Sciatic nerve (tissue), 2 donors: ENCODE measurements at places on chromosomes 7 and 10. TPM values are rescaled to one million over a fixed set of nuclear protein-coding genes. Genes with fewer than 3 reads are reported as not detected.

GRCh38 chr7:47430422-47430821 lies 151.5 kb downstream of the TNS3 start:
- DNase-seq = no peak

DNA sequence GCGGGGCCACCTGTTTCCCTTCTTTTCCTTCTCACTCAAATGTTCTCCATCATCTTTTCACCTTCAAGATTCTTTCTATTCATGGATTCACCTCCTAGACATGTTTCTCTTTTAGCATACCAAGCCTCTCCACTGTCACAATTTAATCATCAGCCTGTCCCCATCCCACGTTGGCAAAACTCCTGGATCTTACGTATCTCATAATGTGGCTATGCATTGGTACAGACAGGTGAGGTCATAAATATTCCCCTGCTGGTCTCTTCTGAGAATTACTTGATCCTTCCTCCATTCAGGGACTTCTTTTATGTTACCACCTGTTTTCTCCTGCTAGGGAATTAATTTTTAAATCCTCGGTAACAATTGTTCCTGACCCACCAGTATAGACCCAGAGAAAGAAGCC lies 262.6 kb upstream of the NEBL start:
- no peak for DNase-seq

DNA sequence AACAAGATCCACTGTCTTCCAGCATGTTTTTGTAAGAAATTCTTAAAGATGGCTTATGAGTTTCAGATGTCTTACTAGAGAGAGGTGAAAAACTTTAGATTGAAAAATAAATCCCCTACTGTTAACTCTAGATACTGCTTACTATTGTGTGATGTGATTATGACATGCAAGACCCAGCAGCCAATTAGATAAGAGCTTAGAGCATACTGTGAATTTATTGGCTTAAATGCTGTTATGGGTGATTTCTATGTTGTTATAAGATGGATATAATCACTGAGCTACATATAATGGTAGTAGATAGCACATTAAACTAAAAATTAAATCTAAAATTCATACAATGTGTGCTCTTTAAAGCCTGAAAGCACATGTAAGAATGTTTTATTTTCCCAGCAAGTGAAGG lies at the start of gene RNF133:
Gene RNF133 (minus strand): TSS at position 101 of the 400 bp plus-strand sequence. CDS start 199 bp downstream, outside the sequence.
- no peak for DNase-seq

GRCh38 chr7:135710417-135711138 lies 17.4 kb downstream of the SLC13A4 start:
- no peak for DNase-seq

GRCh38 chr10:118020365-118020764 lies 26.4 kb downstream of the RAB11FIP2 start:
- no peak for DNase-seq

DNA sequence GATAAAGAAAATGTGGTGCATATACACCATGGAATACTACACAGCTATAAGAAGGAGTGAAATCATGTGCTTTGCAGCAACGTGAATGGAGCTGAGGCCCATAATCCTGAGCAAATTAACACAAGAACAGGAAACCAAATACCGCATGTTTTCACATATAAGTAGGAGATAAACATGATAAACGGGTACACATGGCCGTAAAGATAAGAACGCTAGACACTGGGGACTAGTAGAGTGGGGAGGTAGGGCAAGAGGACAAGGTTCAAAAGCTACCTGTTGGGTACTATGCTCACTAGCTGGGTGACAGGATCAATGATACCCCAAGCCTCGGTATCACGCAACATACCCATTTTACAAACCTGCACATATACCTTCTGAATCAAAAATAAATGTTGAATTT lies 113.7 kb downstream of the CSTF2T start:
- no peak for DNase-seq

GRCh38 chr7:40850017-40850416 lies 715.2 kb downstream of the SUGCT start:
- no peak for DNase-seq

DNA sequence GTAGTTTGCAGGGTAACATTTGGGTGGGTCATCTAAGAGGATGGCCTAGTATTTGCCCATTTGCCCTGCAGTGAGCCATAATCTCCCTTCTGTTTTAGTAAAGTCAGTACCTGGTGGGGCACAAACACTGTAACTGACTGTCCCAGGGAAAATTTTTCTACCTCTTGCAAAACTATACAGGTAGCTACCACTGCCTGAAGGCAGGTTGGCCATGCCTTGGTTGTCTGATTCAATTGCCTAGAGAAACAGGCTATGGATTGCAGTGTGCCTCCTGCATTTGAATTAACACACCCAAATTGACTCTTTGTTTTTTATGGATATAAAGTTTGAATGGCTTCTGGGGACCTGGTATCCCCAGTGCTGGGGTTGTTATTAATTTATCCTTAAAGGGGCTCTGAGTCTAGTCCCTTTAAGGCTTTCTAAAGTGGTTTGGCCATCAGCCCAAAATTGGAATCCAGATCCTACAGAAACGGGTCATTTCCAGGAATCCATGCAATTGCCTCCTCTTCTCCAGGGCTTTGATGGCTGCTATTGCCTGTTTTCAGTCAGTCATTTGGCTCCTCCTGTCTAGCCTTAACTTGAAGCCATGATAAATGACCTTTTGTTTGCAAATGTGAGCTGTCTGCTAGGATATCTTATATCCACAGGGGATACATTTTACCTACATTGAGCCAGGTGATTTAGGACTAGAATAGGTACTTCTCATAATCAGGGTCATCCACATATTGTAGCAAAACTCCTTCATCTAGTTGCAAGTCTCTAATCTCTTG lies 89.1 kb downstream of the STRA8 start:
- no peak for DNase-seq

GRCh38 chr10:33133557-33133956 lies 175.5 kb upstream of the ITGB1 start:
- no peak for DNase-seq

DNA sequence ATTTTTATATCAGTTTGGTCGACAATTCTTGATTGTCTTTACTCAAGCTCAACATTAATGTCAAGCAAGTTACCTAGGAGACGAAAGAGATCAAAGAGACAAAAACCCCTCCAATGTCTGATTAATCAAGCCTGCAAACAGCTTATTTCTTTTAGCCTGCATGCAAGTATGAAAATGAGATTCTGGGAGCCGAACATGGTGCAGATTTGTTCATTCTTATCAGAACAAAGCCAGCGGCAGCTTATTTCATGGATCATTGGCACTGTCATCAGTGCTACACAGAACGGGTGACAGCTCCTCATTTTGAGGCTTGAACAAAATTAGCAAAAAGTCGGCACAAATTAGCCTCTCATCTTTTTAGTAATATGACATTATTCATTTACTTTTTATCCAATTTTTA lies 26.5 kb downstream of the FAM204A start:
- no peak for DNase-seq

GRCh38 chr10:68330852-68331454 lies 911 bp upstream of the HNRNPH3 start:
- DNase-seq = peak; percentile 59

DNA sequence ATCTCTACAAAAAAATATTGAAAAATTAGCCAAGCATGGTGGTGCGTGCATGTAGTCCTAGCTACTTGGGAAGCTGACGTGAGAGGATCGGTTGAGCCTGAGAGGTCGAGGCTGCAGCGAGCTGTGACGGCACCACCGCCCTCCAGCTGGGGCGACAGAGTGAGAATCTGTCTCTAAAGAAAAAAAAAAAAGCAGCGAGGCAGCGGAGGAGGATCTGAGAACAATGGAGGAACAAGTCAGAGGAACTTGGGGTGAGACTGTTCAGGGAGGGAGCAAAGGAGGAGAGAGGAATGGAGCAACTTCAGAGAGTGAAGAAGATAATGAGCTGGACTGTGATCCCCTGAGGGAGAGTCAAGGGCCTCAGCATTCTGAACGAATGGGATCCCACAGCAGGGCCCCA lies 85.4 kb downstream of the MKX start:
- no peak for DNase-seq

- DNase-seq = no peak
Measured at GRCh38 chr7:94452239-94452638, 57.4 kb upstream of the CASD1 start.

- DNase-seq = no peak
Measured at GRCh38 chr7:98240961-98241673, 10.9 kb downstream of the TECPR1 start.

GRCh38 chr10:76577455-76577854 lies 1060.2 kb downstream of the KCNMA1 start:
- no peak for DNase-seq

- no peak for DNase-seq
Measured at GRCh38 chr7:100085515-100085914, 3.3 kb upstream of the COPS6 start.

- no peak for DNase-seq
Measured at GRCh38 chr7:33707427-33707826, 197.9 kb upstream of the BMPER start.

DNA sequence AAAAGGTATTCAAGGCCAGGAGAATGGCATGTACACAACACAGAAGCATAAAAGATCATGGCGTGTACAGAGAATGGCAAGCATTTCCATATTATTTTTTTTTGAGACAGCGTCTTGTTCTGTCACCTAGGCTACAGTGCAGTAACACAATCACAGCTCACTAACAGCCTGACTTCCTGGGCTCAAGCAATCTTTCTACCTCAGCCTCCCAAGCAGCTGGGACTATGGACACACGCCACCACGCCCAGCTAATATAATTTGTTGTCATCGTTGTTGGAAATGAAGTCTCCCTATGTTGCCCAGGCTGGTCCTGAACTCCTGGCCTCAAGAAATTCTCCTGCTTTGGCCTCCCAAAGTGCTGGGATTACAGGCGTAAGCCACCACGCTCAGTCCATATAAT lies 27.3 kb downstream of the ANXA7 start:
- no peak for DNase-seq

- DNase-seq = peak; percentile 88
Measured at GRCh38 chr10:102835007-102835482, 2.2 kb downstream of the CYP17A1 start.

GRCh38 chr7:71521506-71521905 lies 389.6 kb downstream of the GALNT17 start:
- DNase-seq = no peak

DNA sequence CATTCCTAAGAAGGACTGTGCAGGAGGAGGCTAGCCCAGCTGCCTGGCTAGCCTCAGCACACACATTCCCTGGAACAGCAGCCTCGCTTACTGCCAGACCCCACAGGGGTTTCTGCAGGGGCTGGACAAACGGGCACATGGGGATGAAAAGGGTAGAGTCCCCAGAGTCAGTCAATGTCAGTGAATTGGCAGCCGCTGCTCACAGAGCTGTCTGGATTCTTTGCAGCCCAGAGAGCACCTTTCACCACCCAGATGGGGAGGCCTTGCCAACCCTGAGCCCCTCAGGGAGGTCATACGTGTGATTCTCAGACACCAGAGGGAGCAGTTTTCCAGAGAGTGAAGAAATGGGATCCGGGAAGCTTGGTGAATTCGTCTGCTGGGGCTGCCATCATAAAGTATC lies 143.3 kb downstream of the KCNMA1 start:
- DNase-seq = no peak

GRCh38 chr10:78700816-78701520 lies 367.8 kb upstream of the ZMIZ1 start:
- no peak for DNase-seq

DNA sequence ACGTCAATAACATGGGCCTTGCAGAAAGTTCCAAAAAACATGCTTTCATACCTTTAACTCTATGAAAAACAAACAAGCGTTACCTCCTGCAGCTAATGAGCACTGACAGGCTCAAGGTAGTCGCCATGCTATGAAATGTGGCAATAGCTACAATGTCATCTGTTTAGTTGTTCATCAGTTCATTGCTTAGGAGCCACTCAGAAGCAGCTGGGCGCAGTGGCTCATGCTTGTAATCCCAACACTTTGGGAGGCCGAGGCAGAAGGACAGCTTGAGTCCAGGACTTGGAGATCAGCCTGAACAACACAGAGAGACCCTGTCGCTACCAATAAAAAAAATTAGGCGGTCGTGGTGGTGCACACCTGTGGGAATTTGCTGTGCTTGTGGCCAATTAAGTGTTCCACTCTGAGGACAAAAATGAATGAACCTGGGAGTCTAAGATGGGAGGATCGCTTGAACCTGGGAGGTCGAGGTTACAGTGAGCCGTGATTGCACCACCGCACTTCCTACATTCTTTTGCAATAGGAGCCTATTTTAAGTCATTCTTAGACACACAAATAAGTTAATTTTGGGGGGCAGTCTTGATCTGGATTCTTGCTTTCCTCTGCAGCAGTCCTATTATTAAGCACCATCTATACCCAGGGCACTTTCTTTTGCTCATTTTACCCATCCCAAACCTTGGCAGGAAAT lies 276.2 kb upstream of the KLF14 start:
- no peak for DNase-seq

- no peak for DNase-seq
Measured at GRCh38 chr10:52437205-52437646, 123.1 kb downstream of the DKK1 start.

DNA sequence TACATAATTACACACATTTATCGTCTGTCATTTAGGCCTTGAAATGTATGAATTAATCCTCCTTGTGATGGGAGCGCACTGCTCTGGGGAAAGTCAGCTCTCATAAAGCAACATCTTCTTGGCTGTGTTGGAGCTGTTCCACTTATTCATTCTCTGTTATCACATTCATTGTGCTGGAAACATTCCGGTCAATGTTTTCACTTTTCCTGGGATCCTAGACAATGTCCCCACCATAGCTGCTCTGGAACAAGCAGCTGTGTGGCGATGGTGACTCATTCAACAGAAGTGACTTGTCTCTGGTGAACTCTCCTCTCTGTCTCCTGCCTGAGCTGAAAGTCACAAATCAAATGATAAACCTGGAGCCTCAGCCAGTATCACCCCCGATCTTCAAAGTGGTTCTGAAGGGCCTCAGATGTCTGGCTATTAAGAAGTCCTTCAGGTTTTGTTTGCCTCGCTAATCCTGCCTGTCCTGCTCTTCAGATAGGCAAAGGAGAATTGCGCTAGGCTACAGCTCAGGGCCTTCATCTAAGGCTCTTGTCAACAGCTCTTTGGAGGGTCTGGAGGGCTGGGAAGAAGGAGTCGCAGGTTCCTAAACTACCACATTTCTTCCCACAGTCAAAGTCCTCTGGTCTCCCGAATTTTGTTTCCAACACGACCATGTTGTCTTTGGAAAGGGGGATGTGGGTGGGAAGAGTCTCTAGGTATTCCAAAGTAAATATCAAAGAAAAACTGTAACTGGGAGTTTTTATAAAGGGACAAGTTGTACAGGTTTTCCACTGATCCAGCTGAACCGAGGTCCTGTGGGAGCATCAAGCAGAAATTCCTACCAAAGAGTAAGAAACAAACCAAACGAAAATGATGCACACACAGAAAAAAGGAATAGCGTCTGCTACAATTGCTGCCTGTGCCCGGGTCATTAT lies 29.3 kb downstream of the KLF6 start:
- DNase-seq = no peak

GRCh38 chr10:34801097-34801733 lies 13.9 kb downstream of the PARD3 start:
- no peak for DNase-seq

The MCM7 gene
- 42.4 TPM for total RNA-seq

The SAMD9L gene
- 28.4 TPM for total RNA-seq

The OR6V1 gene
- total RNA-seq = not detected

The WDR86 gene
- total RNA-seq = 101 TPM

The MPP7 gene
- total RNA-seq = 7.8 TPM

The ACSM6 gene
- total RNA-seq = 0.49 TPM

The IDI2 gene
- total RNA-seq = not detected

The CALY gene
- 0.98 TPM for total RNA-seq

The PRLHR gene
- not detected for total RNA-seq

The MYH16 gene
- total RNA-seq = not detected

The IRF5 gene
- 8.7 TPM for total RNA-seq

The LIPF gene
- not detected for total RNA-seq

The AKR1E2 gene
- total RNA-seq = 25.1 TPM

The GPR26 gene
- not detected for total RNA-seq

The ANXA7 gene
- 109 TPM for total RNA-seq

The LRRC61 gene
- 5.8 TPM for total RNA-seq

The GFRA1 gene
- total RNA-seq = 65.8 TPM

The FANK1 gene
- 2.1 TPM for total RNA-seq

The UNCX gene
- total RNA-seq = not detected

The FEZF1 gene
- total RNA-seq = not detected
